ENCODE measurements at places on chromosomes 7 and 10.

DNA sequence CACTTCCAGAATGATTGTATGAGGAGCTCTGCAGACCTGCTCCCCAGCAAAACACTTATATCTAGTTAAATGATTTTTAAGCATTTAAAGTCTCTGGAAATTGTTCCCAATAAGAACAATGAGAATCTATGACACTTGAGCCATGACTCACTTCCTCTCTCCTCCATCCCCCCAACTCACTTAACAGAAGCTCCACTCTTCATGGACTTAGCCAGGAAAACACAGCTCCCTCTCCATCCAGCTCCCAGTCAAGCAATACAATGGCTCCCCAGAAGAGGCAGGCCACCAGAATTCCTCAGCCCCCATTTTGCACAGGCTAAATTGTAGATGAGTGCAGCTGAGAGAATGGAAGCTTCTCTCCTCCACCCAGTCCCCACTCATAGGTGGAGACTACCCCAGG is 27.0 kb downstream of the AOC1 start:
- no peak for DNase-seq

GRCh38 chr10:90598513-90598912 is 259.3 kb downstream of the HTR7 start:
- DNase-seq = no peak

GRCh38 chr10:63214571-63214970 is 81.4 kb downstream of the NRBF2 start:
- no peak for DNase-seq

DNA sequence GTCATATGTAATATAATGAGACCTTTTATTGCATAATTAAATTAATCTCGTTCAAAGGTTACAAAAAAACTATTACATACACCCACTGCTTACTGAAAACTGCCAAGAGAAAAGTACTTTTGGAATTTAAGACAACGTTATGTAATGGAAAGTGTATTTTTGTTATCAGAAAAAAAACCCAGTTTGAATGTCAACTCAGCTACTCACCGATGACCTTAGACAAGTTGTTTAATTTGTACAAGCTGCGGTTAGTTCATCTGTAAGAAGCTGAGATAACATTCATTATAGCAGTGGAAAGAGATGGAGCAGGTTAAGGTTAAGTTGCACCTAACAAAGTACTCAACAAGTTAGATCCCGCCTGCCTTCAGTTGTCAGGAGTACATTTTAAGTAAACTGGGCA is 1.1 kb downstream of the PSMA2 start:
- DNase-seq = no peak

- DNase-seq = peak; percentile 34
These were observed 193.8 kb upstream of the CCDC6 start for GRCh38 chr10:60099998-60100747.

- DNase-seq = no peak
These were observed 76.1 kb downstream of the PROSER2 start for GRCh38 chr10:11899067-11899876.

GRCh38 chr10:44769450-44769849 is 141.7 kb upstream of the TMEM72 start:
- DNase-seq = no peak

- no peak for DNase-seq
These were observed 8.2 kb downstream of the ZCCHC24 start for GRCh38 chr10:79437111-79437814.

- DNase-seq = no peak
These were observed 41.6 kb downstream of the NEBL start for GRCh38 chr10:20855398-20856038.

GRCh38 chr10:108352771-108353170 is 1188.3 kb upstream of the SORCS1 start:
- DNase-seq = no peak

DNA sequence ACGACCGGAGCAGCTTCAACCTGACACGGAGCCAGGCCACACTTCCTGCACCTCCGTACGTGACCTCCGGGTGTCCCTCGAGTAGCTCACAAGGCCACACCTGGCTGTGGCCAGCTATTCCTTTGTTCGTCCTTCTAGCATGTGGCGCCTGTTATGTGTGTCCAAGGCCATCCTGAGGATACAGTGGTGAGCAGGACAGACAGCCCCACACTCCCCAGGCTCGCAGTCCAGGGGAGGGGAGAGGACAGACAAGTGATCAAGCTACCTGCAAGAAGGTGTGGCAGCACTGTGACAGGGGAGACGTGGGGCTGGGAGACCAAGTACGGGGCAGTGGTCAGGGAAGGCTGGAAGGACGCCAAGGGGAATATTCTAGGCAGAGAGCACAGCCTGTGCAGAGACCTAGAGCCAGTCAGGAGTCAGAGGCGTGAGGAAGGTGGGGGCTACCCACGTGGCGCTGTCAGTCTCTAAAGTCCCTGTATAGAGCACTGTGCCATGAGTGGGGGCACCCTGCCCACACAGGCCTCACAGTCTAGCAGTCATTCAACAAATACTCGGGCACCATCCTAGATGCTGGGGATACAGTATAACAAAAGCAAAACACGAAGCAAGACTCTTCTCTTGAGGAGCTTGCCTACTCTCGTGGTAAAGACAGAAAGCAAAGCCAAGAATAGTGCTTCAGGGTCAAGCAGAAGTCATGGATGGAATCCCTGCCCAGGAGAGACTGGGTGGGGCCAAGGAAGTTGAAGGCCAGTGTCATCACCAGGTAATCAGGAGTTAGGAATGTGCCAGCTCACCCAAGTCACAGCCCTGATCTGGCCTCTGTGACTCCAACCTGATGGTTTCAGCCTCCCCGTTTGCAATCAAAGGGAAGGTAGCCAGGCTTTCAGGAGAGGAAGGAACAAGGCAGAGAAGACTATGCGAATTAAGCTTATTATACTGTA is 58.6 kb downstream of the PROSER2 start:
- no peak for DNase-seq

DNA sequence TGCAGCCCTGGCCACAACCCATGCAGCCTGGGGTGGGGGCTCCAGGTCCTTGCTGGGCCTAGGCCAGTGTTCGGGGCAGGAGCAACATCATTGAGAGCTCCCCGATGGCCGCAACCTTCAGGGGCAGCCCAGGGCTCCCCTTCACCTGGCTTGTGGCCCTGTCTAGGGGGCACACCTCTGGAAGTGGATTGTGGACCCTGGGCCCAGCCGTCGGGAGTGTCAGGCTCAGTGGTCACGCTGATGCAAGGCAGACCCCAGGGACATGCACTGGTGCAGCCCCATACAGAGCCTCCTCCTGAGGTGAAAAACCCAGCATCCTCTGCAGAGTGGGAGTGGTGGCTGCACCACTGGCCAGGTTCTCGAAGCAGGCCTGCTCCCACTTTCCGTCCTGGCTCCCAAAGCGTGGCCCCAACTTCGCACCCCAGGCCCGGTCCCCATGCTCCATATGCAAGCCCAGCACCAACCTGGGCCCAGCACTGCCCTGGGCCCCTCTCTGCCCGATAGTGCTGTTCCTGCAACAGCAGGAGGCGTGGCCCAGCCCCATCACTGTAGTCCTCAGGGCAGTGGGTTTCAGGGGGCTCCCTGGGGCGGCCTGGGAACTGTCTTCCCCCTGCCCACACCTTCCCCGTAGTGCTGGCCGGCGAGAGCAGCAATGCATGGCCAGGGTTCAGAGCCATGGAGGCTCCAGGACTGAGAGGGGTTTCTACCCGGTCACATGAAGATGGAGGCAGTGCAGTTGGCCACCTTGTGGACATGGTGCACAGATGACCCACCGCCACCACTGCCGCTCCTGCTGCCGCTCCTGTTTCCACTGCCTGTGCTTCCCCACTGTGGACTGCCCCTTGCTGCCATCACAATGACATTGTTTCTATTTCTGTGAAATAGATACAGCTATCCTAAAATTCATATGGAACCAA is 303.9 kb upstream of the NRG3 start:
- DNase-seq = no peak

- DNase-seq = no peak
These were observed 39.8 kb downstream of the CELF2 start for GRCh38 chr10:11057448-11057847.

DNA sequence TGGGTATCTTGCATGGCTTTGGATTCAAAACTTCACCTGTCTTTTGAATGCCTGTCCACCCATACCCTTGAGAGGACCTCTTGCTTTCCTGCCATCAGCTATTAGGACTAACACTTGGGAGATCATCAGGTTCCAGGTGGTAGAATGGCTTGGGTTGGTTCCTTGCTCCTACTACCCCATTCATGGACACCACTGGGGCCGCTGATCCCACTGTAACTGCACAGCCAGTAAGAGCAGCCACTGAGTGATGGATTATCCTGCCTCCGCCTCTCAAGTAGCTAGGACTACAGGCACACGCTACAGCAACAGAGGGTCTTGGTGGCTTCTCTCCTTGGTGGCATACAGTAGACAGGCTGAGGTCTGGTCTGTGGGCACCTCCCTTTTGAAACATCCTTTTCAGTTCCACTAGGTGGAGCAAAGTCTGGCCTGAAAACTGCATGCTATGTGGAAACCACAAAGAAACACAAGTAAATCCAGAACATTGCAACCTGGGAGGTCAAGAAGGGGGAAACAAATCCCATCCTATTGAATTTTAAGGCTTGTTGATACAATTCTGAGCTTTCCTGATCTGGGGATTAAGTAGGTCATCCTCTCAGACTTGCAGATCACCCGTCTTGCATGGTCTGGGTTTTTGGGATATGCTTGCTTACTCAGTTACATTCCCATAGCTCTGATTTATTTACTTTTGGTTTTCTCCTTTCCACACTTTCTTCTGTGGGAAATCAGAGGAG is 9.4 kb downstream of the WBP1L start:
- DNase-seq = no peak

DNA sequence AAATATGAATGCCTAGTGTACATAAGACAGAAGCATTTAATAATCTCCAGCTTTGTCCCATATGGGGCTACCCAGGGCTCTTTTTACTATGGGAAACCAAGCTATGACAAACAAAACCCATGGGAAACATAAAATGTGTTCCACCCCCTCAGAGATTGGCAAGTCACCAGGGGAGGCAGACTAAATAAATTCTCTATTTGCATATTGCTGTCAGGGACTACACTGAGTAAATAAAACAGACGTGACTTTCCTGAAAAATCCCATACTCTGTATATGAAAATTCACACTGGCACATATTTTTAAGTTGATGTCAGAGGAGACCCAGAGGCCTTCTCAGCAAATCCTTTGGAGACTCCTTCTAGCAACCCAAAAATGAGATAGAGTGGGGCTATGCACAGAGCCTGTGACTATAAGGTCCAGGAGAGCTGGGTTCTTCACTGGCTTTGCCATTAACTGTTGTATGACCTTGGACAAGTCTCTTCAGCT is 44.0 kb upstream of the HPSE2 start:
- no peak for DNase-seq

DNA sequence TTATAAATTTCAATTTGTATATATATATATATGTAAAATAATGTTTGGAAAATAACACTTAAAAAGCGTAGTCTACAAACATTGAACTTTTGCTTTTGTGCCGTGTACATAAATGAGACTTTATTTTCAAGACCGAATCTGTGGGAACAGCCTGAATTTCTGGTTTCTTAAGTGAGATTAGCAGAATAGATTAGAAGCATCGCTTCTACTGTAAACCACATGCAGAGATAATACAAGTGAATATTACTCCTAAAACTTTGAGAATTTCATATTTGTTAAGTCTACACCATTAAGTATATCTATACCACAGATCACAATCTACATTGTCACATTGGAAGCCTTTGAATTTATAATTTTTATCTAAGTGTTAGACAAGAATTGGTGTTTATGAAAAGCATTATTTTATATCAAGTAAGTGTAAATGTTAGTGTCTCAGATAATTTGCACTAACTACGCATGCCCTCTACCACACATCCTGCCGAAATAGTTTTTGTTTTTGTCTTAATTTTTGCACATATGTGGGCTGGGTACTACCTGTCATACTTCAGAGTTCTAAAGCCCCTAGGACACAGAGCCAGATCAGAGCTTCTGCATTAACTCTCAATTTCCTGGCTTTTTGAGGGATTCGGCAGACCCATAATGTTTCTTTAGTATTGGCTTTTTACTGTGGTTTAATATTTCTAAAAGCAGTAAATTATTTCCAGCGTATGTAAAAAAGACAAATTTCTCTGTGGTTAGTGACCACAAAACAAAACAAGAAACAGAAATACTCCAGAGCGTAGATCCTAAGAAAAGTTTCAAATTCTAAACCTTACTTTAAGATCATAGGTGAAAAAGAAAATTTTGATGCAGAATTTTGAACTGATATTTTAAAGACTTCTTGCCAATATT is 20.0 kb downstream of the TWIST1 start:
- DNase-seq = no peak

GRCh38 chr7:108311446-108312168 is 144.6 kb downstream of the NRCAM start:
- no peak for DNase-seq

DNA sequence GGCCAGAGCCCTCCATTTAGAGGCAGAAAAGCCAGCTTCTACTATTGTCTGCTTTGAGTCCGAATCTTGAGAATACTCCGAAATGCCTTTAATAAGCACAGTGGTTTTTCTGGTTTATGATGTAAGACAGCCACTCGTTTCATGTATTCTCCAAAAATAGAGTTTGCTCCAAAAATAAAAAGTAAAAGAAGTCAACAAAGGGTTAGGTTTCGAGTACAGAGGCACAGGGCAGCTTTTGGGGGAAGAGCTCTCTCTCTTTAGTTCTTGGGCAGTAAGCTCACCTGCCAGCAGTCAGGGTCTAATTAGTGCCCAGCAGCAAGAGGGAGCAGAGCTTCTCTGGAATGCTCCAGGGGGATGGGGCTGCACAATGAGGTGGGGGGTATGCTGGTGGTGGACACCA is 20.2 kb downstream of the CREB3L2 start:
- DNase-seq = no peak

DNA sequence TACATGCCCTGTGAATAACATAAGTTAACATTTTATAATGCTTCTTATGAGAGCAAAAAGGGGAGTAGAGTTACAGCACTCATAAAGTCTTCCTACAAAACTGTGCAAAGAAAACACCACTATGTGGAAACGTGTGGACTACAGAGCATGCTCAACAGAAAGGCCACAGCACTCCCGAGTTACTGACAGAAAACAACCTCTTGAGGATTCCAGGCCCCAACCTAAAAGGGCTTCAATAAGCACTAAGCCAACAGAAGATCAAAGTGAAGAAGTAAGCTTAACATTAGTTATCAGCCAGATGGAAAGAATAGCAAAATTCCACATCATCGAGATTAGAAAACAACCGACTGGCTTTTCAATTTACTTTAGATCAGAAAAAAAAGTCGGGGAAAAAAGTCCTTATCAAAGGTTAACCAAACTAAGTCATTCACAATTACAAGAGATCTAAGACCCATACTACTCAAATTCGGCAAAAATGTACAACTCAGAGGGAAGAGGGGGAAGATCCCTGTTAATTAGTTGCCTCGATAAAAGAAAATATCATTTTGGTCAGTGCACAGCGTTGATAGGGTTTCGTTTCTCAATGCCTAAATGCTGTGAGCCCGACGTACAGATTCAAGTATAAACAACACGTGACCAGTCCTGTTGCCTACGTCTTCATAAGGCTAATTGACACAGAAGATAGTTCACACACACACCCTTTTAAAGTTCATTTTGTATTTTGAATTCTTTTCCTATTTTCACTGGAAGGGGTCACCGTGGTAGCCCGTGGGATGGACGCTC is 1.4 kb downstream of the KBTBD2 start:
- DNase-seq = peak; percentile 74

GRCh38 chr7:94276027-94276426 is 118.7 kb upstream of the COL1A2 start:
- no peak for DNase-seq

Measured in CD4-positive, alpha-beta memory T cell (primary cell).